ENCODE measurements at places on chromosomes 7 and 10.

DNA sequence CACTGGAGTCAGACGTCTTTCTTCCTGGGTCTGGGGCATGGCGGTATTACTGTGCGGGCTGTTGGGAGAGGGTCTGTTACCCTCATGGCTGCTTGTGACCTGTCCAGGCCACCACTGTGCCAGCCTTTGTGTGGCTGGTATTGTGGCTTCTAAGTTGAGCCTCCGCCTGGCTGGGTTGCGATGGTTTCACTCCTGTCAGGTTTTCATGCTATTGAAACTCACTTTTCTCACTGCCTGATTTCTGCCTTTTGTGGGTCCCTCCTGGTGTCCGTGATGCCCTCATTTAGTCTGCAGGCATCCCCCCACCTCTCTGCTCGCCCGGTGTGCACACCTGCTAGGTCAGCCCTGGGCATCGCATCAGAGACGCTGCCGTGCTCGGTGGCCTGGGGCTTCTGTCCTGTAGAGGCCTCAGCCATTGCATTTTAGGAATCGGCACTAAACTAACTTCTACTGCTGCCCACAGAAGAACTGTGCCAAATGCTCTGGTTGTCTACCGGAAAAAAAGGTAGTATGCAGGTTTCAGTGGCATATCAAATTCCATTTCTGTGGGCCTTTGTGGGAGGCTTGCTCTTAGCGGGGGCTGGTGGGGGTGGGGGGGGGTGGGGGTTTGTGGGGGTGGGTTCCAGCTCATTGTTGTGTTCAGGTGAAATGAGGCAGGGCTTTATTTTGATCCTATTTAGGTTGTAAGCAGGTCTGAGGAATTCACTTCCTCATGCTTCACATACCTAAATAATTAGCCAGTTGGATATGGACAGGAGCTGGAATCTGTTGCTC, 64.3 kb downstream of the MGMT start:
- DNase-seq, result no peak

DNA sequence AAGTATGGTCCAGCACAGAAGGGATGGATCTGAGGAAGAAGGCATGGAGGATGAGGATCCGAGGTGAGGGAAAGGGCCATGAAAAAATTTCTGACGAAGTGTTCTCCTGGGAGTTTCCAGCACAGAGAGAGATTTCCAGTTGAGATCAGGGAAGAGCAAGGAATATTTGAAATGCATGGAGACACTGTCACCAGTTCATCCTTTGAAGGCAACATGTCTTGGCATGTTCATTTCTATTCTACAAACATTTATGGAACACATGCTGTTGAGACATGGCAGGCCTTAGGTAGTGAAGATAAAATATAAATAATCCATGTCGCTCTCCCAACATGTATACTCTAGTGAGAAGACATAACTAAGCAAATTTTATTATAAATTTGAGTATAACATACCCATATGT, 234.0 kb upstream of the TCF7L2 start:
- no peak for DNase-seq

- no peak for DNase-seq
Measured at GRCh38 chr10:123245264-123245663, 91.1 kb downstream of the BUB3 start.

GRCh38 chr7:106152313-106152665, 40.2 kb upstream of the SYPL1 start:
- no peak for DNase-seq

DNA sequence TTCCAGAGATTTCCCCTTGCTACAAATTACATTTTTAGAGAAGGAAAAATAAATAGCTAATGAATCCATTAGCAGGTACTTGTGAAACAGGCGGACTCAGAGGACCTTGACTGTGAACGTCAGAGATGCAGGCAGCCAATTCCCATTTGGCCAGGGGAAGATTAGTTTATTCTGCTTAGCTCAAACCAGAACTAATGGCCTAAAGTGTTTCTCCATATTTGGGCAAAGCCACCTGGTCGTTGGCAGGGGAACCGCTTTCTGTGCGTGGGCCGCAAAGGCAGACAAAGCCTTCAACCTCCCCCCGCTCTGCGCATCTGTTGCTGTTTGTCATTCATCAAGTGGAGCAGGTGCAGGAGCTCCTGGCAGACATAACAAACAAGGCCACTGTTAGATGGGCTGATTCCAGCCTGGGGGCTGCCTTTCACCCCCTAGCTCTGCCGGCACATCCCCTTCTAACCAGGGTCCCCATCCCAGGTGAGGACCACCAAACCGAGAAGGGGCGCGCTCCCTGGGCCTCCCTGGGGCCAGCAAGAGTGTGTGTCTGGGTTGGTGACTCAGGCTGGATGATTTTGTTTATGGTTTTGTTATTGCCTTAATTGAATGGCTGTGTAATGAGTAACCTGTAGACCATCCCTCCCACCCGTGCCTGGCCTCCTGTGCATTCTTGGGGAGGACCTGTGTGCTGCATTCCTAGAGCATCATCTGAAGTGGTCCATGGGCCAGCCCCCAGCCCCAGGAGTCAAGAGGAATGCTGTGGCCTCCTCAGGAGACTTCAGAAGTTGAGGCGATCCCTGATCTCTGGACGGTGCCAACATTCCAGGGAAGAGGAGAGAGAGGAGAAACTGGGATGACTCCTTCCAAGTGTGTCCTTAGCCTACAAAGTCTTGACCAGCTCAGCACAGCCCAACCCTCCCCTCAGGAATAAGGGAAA, 14.5 kb upstream of the CPA1 start:
- DNase-seq, result peak; percentile 97

GRCh38 chr10:9362721-9363120, 1308.2 kb downstream of the GATA3 start:
- no peak for DNase-seq

- no peak for DNase-seq
Measured at GRCh38 chr7:79806161-79806734, 328.4 kb upstream of the GNAI1 start.

DNA sequence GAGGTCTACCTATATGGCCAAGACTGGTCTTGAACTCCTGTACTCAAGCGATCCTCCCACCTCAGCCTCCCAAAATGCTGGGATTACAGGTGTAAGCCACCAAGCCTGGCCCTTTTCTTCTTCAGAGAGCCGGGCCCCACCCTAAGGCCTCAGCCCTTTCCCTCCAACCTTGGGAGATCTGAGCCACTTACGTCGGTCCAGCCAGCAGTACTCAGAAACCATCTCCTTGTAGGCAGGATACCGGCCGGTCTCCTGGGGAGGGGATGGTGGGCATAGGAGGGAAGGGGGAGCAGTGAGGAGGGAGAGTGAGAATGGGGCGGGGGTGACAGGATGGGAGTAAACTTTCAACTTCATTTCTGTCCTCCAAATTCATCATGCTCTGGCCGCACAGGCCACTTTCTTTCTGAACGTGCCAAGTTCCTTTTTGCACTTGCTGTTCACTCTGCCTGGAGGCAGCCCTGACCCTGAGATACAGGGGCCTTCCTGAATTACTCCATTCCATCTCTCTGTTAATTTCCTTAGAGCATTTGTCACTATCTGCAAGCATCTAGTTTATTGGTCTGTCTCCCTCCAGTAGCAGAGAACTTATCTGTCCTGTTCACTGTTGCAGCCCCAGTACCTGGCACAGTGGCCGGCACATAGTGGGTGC, 10.4 kb downstream of the PDZD7 start:
- no peak for DNase-seq

DNA sequence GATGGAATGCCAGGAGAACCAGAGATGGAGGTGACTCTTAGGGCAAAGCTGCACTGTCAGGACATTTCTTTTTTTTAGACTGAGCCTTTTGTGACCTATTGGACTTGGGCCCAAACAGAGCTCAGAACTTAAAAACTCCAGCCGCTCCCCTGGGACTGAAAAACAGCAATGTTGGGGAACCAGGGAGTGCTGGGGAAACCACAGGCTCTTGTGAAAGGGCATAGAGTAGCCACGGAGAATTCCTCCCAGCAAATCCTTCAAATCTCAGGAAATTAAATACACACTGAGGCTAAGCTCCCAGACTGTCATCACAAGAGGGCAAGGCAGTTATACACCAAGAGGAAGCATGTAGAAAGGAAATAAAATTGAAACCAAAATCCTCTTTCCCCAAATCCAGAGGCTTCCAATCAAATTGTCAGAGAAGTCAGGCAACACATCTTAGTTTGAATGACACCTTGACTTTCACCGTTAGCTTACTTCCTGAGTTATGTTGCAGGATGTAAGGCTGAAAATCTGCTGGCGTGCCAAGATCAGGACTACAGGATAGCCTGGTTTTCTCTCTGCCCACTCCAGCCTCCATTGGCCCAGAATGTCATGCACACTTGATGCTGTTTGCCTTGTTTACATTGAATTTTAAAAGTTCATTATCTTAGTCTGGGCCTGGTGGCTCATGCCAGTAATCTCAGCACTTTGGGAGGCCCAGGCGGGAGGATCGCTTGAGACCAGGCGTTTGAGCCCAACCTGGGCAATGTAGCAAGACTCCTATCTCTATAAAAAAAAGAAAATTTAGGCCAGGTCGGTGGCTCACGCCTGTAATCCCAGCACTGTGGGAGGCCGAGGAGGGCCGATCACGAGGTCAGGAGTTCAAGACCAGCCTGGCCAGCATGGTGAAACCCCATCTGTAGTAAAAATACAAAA, 2.6 kb upstream of the RFC2 start:
- no peak for DNase-seq

- DNase-seq, result no peak
Measured at GRCh38 chr10:4373098-4373497, 452.9 kb upstream of the AKR1E2 start.

DNA sequence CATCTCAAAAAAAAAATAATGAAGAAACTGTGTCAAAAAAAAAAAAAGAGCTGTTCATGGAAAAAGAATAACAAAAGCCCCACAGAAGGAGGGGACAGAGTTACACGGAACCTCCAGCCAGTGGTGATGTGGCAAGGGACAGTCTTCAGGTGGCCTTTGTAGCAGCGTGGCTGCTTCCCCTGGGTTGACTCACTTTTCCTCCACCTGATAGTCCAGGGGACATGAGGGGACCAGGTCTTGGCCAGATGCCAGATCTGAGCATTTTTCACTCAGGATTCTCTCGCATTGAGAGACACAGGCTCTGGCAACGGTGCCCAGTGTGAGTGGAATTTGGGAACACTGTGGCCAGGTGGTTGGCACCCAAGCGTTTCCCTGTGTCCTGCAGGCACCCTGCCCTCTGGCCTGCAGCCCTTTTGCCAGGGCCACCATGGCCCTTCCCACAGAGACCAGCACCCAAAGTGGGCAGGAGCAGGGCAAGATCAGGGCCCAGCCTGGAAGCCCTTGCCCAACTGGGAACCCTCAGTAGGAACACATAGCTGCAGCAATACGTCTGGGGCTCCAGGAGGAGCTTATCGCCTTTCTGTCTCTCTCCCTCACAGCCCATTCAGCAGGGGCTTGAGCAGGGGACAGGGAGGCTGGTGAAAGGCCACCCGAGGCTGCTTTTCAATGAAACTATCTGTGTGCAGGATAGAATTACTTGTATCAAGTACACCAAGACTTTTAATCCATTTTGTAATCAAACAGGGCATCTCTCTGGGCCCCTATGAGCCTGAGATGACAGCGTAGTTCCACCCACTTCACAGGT, 159.1 kb downstream of the UBE2H start:
- no peak for DNase-seq

DNA sequence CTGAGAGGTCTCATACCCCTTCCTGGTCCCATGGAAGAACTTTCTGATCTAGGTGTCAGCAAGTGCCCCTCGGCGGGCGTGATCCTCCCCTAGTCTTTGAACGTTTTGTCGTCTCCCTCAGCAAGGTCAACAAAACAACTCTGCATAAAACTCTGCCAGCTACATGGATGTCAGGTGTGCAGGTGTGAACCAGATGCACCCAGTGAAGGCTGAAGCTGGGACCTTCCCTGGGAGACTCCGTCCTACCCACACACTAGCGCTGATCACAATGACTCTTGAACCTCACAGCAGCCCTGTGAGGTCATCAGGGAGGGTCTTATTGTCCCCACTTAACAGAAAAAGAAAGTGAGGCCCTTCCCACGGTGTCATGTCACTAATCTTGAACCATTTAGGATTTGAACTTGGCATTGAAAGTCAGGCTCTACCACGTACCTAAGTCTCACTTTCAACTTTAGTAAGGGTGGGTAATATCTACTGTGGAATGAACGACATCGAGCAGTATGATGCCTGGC, 68.1 kb downstream of the VSTM4 start:
- DNase-seq, result no peak

DNA sequence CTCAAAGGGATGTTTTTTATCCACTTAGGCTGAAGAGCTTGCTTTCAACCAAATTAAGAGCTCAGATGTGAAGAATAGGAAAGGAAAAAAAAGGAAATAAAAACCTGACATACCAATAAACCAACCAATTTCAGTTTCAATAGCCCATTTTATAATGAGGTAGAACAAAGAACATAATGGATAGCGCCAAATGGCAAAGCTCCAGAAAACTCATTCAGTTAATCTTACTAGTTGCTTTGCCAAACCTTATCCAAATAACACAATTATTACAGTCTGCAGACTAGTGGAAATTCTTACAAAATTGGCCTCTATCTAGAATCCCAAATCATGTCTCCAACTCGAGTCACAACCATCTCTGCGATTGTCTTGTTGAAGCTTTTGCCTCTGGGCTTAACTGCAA, 337.0 kb downstream of the CRPPA start:
- DNase-seq, result peak; percentile 54

- no peak for DNase-seq
Measured at GRCh38 chr10:48748573-48748972, 63.9 kb downstream of the WDFY4 start.

DNA sequence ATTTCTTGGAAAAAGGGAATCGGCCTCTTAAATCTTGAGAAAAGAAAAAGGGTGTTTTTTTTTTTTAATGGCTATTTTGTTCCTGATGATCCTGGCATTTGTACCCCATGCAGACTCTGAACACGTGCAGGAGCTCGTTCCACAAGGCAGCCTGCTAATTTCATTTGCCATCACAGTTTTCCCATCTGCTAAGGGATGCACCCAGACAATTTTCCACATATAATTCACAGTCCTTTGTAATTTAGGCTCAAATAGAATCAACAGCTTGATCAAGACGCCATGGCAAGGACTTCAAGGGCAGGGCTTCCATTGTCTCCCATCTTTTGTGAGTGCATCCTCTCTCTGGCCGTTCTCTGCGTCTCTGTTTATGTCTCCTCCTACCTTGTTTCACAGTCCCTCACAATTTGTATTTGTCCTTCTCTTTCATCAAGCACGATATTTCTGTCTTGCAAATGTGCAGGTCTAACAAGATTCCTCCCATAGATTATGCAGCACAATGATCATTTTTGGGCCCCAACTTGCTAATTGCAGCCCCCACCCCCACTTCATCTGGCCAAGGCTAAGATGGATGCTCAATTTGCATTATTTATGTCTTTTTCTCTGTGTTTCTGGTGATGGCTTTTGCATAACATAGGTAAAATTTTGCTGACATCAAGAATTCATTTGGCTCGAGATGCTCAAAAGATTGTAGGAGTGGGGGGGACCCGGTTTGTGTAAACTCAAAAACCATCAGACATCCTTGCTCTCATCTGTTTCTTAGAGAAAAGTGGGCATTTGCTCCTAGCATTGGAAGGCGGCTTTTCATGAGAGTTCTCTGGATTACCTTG, 356.0 kb upstream of the NPVF start:
- no peak for DNase-seq

- no peak for DNase-seq
Measured at GRCh38 chr7:28160551-28160991, 20.0 kb downstream of the JAZF1 start.

DNA sequence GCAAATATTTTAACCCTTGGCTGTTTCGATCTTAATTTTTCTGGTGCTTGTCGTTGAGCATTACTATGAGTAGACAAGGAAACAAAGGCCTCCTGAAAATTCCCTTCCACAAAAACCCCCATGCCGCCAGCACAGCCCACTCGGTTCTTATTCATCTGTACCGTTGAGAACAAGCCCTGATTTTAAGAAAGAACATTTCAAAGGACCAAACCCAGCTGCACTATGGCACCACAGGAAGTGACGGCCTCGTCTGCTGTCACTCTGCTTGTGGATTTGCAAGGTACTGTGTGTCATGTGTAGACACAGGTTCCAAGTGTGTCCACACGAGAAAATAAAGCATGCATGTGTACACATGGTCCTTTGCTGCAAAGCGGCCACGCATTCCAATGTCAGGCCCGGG, 285.2 kb downstream of the DNAJB6 start:
- no peak for DNase-seq

Measured in NCI-H2029 treated with DMSO at 0.1 percent for 48 hours (cell line).